ENCODE measurements at places on chromosomes 5 and 9.

- DNase-seq: no peak
Observed at GRCh38 chr9:90927496-90927895, 125.9 kb downstream of the SYK start.

DNA sequence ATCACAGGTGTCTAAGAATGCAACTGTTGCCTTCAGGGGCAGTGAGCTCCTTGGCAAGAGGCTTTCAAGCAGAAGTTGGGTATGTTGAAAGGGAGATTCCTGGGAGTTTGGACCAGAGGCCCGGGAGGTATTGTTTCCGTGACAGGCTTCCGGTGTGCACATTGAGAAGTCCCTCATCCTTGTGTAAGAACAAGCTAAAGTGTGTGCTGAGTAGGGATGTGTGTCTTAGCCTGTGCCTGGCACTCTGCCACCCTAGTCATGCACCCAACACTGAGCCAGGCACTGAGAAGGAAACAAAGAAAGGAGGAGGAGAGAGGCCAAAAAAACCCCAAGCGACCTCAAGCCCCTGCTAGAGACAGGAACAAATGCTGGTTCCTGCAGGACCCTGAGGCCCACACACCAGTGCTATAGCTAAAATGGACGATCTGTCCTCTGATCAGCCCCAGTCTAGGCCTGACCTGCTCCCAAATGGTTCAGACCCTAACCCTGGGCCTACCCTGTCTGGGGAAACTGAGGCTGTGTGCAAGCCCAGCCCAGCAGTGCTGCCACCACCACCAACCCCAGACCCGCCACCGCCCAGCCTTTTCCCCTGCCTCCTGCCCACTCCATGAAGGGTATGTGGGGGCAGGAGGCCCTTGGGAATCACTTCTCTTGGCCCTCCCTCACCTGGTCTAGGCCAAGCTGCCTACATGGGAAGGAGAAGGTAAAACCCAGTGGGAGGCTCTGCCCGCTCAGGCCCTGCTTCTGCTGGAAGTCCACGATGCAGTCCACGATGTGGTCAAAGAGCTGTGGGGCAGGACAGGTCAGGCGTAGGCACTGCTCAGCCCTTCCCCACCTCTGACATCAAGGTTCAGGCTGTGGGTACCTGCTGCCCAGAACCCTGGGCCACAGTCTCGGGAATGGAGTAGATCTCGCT is 12.6 kb downstream of the HK3 start:
- DNase-seq: no peak

GRCh38 chr9:134227451-134228411 is 63.4 kb upstream of the RNU6ATAC start:
- DNase-seq: no peak

DNA sequence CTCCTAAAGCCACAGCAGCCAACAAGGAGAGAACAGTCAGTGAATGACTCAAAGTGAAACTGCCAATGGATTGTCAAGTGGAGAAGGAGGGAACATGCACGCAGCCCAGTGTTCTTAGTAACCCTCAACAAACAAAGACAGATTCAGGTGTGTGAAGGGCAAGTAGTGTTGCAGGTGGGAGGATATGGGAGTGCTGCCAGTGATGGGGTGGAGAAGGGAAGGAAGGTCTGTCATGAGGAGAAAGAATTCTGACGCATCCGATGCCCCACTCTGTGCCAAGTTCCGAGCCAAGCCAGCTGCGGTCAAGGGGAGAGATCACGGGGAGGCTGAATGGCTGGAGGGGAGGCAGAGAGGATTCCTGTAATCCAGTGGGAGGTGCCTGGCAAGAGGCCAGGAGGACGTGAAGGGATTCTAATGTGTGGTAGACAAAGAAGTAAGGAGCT is 56.5 kb downstream of the CAST start:
- DNase-seq: no peak

GRCh38 chr5:4880304-4880741 is 259.8 kb upstream of the ADAMTS16 start:
- no peak for DNase-seq

- no peak for DNase-seq
Observed at GRCh38 chr5:115070737-115071136, 99.0 kb downstream of the TRIM36 start.

GRCh38 chr5:166781737-166782136 is 1509.7 kb upstream of the WWC1 start:
- no peak for DNase-seq

GRCh38 chr9:83342006-83342405 is 196.2 kb downstream of the FRMD3 start:
- DNase-seq: no peak

GRCh38 chr5:135691044-135691443 is 112.3 kb upstream of the CXCL14 start:
- peak; percentile 10 for DNase-seq

GRCh38 chr9:89433826-89434225 is 64.1 kb downstream of the SEMA4D start:
- DNase-seq: no peak

GRCh38 chr5:149931992-149932436 is 12.6 kb downstream of the PDE6A start:
- DNase-seq: no peak

DNA sequence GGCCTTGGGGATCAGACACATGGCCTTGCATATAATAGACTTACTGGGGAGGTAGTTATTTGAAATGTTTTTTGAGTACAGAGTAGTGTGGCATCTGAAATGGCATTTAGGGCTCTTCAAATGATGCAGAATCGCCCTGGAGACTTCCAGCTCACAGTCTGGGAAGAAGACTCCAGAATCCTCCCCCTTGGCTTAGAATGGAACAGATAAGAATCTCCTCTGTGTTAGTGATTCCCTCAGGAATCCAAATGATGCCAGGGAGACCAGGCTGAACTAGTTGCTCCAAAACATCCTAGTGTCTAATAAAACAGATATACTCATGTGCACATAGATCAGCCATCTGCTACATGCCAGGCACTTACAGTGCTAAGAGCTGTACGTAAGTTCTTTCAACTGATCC is 38.6 kb upstream of the SMC5 start:
- no peak for DNase-seq

DNA sequence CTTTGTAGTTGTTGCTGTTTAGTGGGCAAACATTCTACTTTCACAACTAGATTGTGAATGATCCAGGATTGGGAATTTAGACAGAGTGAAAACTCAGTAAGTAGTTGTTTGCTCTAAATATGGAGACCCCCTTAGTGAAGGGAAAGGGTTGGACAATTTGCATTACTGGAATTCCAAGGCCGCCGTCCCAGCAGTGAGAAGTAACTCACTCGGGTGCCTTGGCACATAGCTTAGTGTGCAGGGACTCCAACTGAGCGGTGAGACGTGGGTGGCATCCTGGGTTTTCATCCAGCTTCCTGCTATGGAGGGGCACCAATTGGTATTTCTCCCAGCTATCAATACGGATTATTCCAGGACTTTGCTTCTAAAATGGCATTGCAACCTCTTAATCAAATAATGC is 69.7 kb upstream of the FCN1 start:
- no peak for DNase-seq

GRCh38 chr5:74321326-74321725 is 319.2 kb downstream of the ENC1 start:
- DNase-seq: no peak

DNA sequence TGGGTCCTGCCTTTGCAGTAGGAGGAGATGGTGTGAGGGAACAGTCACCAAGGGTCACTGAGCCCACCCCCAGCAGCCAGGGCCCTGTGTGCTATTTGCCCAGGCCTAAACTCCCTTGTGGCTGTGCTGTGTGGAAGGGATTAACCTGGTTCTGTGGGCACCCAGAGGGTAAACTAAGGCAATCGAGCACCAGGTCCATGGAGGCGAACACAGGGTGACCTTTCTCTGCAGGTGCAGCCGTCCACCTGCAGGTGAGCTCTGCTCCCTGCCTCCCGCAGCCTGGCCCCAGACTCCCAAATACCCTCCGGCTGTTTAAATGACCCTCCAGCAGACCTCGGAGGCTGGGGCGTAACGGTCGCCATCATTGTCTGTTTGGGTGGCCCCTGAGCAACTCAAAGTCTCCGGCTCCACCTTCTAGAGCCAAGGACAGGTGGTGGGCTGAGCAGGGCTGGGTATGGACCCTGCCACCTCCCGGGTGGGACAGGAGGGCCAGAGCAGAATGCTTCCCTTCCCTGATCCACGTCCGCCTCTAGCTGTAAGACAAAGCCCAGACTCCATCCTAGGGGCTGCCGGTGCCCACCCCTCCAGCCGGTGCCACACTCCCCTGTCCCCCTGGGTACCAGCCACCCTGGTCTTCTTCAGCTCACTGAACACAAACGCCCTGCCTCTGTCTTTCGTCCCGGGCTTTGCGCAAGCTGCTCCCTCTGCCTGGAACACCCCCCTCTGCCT is 34.1 kb upstream of the FIBCD1 start:
- no peak for DNase-seq

DNA sequence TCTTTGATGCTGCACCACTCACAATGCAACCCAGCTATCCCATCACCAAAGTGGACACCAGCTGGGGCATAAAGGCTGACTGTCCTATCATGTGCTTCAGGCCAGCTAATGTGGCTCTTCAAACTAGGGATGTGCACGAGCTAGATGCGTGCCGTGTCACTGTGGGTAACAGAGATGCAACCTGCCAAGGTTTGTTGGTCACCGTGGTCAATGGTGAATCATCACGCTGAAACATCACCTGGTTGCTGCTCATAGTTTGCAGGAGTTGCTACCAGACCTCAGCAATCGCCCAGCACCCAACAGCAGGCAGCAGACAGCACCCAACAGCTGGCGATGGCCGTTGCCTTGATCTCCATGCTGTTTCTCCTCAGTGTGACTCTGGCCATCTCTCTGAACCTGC is 2.1 kb upstream of the PCDHGA1 start:
- DNase-seq: no peak

- DNase-seq: peak; percentile 69
Observed at GRCh38 chr5:157148734-157149615, 6.3 kb upstream of the MED7 start.

- DNase-seq: no peak
Observed at GRCh38 chr5:31901807-31902530, 263.0 kb downstream of the PDZD2 start.

- DNase-seq: no peak
Observed at GRCh38 chr5:40877371-40877988, 31.8 kb upstream of the C7 start.

DNA sequence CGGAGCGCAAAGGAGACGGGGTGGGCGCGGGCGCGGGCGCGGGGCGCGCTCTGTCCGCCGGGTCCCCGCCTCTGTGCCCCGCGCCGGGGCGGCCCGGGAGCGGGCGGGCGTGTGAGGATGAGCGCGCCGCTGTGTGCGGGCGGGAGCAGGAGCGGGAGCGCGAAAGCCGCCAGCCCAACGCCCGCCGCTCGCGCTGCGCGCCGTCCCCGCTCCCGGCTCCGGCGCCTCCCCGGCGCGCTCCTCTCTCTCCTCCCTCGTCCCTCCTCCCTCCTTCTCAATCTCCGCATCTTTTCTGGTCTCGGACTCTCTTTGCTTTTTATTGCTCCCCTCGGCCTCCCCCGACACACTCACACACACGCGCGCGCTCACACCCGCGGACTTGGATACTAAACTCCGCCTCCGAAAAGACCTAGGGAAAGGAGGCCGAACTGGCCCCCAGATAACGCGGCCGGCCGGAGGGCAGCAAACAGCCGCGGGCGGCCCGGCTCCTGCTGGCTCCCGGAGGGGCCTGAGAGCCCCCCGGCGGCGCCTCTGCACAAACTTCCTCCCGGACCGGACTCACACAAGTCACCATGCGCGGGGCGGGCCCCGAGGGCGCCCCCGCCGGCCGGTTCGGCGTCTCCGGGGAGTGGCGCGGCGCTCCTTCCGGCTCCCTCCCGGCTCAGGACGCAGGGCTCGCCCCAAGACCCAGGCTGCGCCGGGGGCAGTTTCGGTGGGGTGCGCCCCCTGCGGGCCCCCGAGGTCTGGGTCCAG is at the start of gene FIBCD1:
FIBCD1 (minus strand) TSS at position 596 of the 753 bp plus-strand sequence. CDS start 640 bp downstream, outside the sequence.
- DNase-seq: no peak

All from NCI-H1417 (cell line).